ENCODE measurements at places on chromosomes 1 and 21.

- DNase-seq: peak; percentile 55
Observed at GRCh38 chr21:46142582-46143473, 12.6 kb downstream of the FTCD start.

DNA sequence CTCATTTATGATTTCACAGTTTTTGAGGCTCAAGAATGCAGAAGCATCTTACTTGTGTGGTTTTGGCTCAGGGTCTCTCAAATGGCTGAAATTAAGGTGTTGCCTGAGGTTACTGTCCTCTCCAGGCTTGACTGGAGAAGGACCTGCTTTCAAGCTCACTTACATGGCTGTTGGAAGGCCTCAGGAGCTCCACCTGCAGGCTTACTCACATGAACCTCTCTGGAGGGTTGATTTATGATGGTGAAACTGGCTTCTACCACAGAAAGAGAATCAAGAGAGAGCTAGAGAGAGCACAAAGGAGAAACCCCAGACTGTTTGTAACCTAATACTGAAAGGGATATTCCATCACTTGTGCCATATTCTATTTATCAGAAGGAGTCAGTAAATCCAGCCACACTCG is 6.2 kb upstream of the KCNK2 start:
- DNase-seq: peak; percentile 75

DNA sequence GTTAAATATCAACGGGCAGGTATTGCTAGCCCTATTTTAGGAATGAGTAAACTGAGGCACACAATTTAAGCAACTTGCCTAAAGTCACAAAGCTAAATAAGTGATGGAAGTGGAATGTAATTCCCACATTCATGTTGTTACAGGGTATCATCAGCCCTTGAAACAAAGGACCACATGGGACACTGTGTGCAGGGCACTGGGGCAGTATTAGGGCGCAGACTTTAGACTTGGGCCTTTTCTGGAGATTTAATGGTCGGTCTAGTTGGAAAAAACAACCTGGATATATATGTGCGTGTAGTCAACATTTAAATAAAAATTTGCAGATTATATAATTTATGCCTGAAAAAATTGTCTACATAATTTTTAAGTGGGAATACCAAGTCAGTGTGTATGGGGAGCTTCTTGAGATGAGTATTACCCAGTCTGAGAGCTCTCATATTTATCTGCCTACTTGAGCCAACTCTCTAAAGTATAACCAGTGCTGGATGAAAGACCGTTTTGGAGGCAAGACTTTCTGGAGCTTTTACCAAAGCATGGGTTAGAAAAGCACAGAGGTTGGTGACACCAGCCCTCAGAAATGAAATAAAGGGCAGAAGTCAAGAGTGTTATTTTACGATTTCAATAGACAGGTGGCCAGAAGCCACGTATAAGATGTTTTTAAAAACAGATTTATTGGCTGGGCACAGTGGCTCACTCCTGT is 1.6 kb downstream of the KDM1A start:
- peak; percentile 72 for DNase-seq

DNA sequence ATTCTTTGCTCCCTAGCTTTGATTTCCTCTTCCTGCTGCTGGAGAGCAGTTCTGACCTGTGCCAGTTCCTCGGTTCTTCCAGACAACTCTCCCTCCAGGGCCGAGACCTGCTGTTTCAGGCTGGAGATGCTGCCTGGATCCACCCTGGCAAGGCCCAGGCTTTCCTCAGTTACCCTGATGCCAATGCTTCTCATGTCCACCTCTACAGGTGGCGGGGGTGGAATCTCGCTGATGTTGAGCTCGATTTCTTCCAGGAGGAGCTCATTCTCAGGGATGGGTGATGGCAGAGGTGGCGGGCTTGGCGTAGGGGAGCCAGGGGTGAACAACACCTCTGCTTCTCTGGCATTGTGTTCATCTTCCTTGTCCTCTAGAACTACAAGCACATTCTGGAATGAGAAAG is 45.3 kb downstream of the KANK4 start:
- DNase-seq: no peak

DNA sequence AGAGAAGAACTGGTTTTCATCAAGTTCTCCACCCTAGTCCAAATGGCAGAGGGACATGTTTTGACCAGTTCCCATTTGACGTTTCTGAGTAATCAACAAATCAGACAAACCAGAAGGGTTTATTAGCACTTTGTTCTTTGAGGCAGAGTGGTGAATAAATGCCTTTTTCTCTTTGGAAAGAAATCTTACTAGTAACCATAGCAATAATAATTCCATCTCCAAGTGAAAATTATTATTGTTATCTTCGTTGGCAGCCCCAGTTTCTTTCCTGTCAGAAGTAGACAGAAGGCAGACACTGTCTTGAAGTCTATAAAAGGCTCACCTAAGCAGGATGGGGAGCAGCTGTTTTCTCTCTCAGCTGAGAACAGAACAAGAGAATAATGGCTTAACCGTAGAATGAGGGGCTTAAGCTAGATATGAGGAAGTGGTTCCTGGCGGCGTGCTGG is 391.6 kb downstream of the PBX1 start:
- DNase-seq: peak; percentile 31

DNA sequence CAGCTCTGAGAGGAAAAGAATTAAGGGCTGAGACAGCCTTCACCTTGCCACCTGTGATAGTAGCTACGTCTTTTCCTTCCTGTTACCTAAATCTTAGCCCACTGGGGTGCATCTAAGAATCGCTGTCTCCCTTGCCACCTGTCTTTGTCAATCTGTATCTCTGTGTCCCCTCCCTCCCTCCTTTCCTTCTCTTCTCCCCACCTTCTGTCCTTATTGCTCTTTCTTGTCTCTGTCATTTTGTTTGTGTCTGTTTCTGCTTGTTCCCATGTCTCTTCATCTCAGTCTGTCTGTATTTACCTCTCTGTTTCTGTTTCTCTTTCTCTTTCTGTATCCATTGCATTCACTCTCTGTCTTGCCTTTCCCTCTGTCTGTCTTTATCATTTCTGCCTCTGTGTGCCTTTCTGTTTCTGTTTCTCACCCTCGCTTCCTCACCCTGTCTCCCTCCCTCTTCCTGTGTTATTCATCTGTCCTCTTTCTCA is 30.2 kb downstream of the SLC22A15 start:
- no peak for DNase-seq

DNA sequence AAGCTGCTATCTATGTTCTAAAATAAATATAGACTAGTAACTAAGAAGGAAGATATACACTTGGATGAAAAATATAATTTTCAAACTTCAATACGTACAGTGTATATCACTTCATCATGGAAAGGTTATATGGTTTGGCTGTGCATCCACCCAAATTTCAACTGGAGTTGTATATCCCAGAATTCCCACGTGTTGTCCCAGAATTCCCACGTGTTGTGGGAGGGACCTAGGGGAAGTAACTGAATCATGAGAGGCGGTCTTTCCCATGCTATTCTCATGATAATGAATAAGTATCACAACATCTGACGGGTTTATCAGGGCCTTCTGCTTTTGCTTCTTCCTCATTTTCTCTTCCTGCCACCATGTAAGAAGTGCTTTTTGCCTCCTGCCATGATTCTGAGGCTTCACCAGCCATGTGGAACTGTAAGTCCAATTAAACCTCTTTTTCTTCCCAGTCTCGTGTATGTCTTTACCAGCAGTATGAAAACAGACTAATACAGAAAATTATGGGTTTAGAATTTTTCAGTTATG is 10.7 kb downstream of the NEGR1 start:
- no peak for DNase-seq

DNA sequence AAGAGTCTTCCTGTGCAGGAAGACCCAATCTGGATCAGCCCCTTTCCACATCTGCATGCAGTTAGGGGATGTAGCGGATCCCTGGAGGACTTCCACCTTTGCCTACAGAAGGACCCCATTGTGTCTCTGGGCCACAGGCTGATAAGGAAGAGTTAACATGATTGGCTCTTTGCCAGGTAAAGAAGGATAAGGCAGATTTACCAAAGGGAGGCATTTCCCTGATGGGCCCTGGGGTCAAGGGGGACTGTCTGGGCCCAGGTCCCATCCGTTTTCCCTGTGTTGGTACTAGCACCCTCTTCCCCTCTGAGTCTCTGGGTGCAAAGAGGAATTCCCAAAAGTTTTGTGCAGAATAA is 29.1 kb downstream of the SLC26A9 start:
- DNase-seq: peak; percentile 83

- no peak for DNase-seq
Observed at GRCh38 chr1:220772846-220773245, 13.9 kb upstream of the MTARC1 start.

DNA sequence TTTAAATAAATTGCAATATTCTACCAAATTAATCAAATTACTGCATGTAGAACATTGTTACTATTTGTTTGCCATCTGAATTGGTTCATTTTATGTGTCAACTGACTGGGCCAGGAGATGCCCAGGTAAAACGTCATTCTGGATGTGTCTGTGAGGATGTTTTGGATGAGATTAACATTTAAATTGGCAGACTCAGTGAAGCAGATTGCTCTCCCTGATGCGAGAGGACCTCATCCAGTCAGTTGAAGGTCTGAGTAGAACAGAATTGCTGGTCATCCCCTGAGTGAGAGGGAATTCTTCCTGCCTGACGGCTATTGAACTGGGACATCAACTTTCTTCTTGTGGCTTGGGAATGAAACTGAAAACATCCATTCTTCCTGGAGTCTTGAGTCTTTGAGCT is 122.0 kb upstream of the GREM2 start:
- DNase-seq: peak; percentile 29

DNA sequence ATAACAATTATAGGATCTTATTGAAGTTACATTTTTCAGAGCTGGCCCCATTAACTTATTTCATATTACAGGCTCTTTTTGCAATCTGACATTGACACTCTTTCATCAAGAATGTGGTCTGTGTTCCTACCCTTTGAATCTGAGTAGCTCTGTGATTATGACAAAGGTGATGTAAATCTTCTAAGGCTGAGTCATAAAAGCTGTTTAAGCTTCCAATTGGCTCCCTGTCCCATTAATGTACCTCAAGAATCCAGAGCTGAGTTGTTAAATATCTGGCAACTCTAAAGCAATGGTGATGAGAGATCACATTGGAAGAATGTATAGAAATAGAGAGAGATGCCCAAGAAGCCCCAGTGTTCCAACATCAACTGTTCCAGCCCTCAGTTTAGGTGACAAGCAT is 178.5 kb upstream of the DEPDC1 start:
- DNase-seq: no peak

- DNase-seq: peak; percentile 11
Observed at GRCh38 chr1:163013826-163014600, 55.1 kb upstream of the RGS4 start.
